ENCODE measurements at places on chromosomes 5 and 9. TPM values are rescaled to one million over a fixed set of nuclear protein-coding genes. Genes with fewer than 3 reads are reported as not detected.

LPAR1 gene
- 0.62 TPM for total RNA-seq

CLK4 gene
- total RNA-seq: 11.7 TPM

ANKRD20A1 gene
- not detected for total RNA-seq

GFPT2 gene
- total RNA-seq: 3.3 TPM

NRARP gene
- total RNA-seq: not detected

PCDHGA11 gene
- 3.7 TPM for total RNA-seq

CPLANE1 gene
- total RNA-seq: 28.1 TPM

TSSK1B gene
- not detected for total RNA-seq

ZNF484 gene
- total RNA-seq: 15.3 TPM

SLCO6A1 gene
- not detected for total RNA-seq

IFNA13 gene
- total RNA-seq: not detected

MSX2 gene
- 2.9 TPM for total RNA-seq

INSL6 gene
- not detected for total RNA-seq

IFNE gene
- not detected for total RNA-seq

TLR4 gene
- 28.7 TPM for total RNA-seq

AFAP1L1 gene
- total RNA-seq: 15.0 TPM

PRDM9 gene
- not detected for total RNA-seq

PTGR1 gene
- 52.0 TPM for total RNA-seq

AKNA gene
- 10.9 TPM for total RNA-seq

FBXW2 gene
- total RNA-seq: 35.0 TPM
